ENCODE measurements at places on chromosomes 5 and 9. TPM values are rescaled to one million over a fixed set of nuclear protein-coding genes. Genes with fewer than 3 reads are reported as not detected.

The UBE2R2 gene
- total RNA-seq = 37.5 TPM

The OR1Q1 gene
- total RNA-seq = not detected

The NPR3 gene
- total RNA-seq = 2.2 TPM

The DMRT3 gene
- not detected for total RNA-seq

The LCP2 gene
- total RNA-seq = not detected

The PDZD2 gene
- not detected for total RNA-seq

The FBP1 gene
- total RNA-seq = 34.9 TPM

The DDX4 gene
- total RNA-seq = not detected

- no peak for DNase-seq
Measured at GRCh38 chr9:116671605-116672004, 15.5 kb upstream of the TRIM32 start.

DNA sequence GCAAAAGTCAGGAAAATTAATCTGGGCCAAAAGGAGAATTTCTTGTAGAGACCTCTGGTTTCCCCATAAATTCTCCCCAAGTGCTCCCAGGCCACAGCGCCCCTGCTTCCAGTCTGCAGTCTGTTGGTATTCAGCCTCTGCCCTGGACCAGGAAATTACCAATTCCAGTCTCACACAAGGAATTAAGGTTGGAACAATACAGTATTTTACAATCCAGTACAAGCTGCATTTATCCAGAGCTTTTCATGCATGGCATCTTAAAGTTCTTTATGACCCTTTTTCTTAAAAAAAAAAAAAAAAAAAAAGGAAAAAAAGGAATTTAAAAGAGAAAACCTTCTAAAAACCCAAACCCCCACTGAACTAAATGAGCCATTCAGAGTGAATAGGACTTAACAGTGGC lies 139.6 kb upstream of the RANBP3L start:
- no peak for DNase-seq

- no peak for DNase-seq
Measured at GRCh38 chr5:138603249-138603920, 28.2 kb upstream of the HSPA9 start.

- no peak for DNase-seq
Measured at GRCh38 chr9:90505695-90506094, 136.9 kb downstream of the DIRAS2 start.

GRCh38 chr5:111229221-111229835 lies 5.1 kb downstream of the CAMK4 start:
- DNase-seq = no peak

DNA sequence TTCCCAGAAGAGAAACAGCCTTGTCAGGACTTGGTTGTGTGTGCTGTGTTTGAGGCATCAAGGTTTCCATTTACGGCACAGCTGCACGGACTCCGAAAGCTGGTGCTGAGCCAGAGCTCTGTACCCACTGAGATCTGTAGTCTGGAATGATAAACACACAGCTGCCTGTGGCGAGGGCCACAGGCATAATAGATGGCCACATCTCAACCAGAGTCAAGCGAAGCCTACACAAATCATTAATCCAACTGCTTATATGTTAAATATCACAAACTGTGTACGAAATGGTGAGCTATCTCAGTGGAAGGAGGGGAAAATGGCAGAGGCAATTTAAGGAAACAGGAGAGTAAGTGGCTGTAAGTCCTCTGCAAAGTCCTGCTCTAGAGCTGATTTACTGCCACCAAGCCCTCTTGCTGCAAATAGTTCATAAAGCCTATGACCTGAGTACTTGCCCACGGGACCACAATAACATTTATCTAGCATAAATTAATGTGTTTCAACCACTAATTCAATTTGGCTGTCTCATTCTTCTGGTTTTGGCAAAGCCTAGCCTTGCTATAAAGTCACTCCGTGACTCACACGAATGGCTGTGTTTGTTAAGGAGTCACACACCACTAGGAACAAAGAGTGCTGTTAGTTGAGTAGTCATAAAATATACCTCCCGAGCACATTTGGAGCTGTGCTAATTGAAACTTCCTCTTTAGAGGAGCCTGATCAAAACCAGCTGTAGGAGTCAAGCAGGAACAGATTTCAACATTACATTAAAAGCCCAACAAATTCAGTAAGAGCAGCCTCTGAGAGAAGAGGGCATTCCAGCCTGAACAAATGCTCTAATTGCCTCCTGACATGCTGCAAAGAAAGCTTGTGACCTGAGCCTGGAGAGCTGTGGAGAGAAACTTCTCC lies 738.6 kb upstream of the ZNF608 start:
- no peak for DNase-seq

- no peak for DNase-seq
Measured at GRCh38 chr5:92119110-92119509, 736.0 kb upstream of the ARRDC3 start.

GRCh38 chr9:38727497-38728001 lies 7.6 kb upstream of the FAM240B start:
- DNase-seq = peak; percentile 40

- DNase-seq = no peak
Measured at GRCh38 chr9:33375841-33376321, 26.5 kb downstream of the AQP7 start.

DNA sequence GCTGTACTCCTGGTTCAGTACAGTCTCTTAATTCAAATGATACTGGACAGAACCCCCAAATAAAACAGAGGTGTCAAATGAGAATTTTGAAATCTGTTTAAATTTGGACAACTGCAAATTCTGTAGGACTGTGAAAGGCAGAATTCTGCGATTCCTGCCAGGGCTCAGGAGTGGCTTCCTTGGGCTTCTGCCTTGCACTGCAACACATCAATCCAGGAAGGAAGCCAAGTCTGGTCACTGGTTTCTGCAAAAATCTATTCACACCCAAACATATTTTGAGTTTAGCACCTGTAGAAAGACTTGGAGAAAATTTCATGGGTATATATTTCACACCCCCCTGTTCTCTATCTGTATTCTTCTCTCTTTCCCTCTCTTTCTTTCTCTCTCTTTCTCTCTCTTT lies 37.5 kb upstream of the FST start:
- DNase-seq = no peak

DNA sequence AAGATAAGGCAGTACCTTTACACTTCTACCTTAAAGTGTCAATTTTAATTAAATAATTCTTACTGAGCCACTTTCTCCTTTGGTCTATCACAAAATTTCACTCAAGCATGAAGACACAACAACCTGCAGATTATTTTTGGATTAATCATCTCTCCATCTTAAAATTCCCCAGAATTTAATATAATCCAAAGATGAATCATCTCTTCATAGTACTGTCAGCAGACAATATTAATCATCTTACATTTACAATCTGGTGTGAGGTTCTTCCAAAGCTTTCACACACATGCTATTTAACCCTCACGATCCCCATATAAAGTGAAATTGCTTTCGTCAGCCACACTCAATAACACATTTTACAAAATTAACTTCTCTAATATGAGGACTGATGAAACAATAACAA lies 43.0 kb downstream of the LHFPL2 start:
- DNase-seq = no peak

- DNase-seq = peak; percentile 87
Measured at GRCh38 chr9:134366223-134367031, 40.2 kb downstream of the RXRA start.

GRCh38 chr9:114114364-114114763 lies 15.3 kb upstream of the KIF12 start:
- DNase-seq = no peak
